ENCODE measurements at places on chromosomes 1 and 21.

GRCh38 chr1:23023174-23023845 is 4.0 kb downstream of the KDM1A start:
- no peak for DNase-seq

GRCh38 chr1:208557046-208557722 is 313.0 kb upstream of the PLXNA2 start:
- no peak for DNase-seq

- no peak for DNase-seq
These were observed 406 bp upstream of the DNAJC8 start for GRCh38 chr1:28233264-28233606.

DNA sequence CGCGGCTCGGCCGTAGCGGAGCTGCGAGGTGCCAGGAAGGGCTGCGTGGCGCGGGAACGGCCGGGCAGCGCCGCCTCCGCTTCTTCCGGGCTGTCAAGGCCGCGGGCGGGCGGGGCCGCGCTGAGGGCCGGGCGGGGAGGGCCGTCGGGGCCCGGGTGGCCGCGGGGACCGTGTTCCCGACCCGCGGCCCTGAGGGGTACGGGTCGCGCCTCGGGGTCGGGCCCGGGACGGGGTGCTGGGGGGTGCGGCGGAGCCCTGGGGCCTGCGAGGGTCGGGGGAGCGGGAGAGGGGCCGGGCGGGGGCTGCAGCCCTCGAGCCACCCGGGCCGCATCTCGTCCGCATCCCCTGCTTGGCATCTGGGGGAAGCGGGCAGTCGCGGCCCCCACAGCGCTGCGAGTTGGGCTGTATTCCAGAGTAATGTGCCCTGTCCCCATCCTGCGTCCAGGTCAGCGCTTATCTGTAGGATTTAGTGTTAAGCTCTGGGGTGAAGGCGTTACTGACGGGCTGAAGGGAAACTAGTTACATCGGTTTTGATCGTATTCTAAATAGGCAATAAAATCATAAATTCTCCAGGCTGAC is 379 bp downstream of the RER1 start:
- no peak for DNase-seq

DNA sequence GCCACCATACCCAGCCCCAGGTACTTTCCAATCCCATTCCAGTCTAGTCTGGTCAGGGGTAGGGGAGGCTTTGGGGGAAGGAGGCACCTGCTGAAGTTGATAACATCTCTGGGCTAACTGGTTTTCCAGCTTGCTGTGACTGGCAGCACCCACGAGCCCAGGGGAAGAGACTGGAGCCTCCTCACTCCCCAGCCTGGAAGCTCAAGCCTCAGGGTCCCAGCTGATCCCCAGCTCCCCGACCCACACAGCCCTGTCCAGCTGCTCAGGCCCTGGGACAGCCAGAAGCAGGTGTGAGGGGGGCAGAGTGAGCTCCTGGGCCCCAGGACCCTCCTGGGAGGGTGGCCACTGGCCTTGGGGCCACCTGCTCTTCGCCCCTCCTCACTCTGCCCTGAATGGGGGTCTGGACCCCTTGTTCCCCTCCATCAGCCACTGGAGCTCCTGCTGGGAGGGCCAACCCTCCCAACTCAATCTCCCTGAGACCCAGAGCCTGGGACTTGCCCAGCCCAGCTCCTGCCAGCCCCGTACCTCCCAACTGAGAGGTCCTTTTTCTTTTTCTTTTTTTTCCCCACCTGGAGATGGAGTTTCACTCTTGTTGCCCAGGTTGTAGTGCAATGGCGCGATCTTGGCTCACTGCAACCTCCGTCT is 23.5 kb upstream of the RNU1-4 start:
- no peak for DNase-seq

GRCh38 chr1:115052454-115053083 is 22.9 kb downstream of the TSHB start:
- peak; percentile 19 for DNase-seq

- DNase-seq, result no peak
These were observed 37.9 kb downstream of the GNG12 start for GRCh38 chr1:67795179-67795912.

DNA sequence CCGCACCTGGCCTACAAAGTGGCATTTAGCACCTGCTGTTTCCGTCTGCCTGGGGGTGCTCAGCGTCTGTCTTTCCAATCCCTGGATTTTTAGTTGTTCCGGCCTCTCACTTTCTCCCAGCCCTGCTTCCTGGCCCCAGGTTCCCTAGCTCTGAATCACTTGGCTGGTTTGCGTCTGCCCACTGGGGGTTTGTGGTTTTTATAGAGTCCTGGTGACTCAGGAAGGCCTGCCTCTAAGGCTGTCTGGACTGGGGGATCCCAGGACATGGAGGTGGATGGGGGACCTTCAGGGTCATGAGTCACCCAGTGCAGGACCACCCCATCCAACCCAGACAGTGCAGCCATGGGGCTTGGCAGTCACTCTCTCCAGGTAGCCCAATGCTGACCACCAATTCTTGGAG is 53.5 kb downstream of the MRPL37 start:
- no peak for DNase-seq

- no peak for DNase-seq
These were observed 90.9 kb downstream of the LYPLAL1 start for GRCh38 chr1:219264561-219264960.

DNA sequence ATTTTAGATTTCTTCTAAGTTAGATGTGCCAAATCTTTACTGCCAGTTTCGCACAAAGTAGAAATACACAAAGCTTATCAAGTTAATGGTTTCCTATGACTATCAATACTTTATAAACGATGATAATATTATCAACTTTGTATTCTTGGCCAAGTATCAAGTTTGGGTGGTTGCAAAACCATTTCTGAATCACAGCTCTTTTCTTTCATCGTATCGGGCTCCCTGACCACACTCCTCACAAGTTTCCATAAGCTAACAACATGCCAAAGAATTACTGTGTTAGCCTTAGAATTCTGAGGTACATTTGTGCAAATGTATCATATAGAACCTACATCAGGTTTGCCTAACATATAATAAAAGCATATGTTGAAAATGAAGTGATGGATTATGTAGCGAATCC is 311.0 kb downstream of the KCTD3 start:
- no peak for DNase-seq

GRCh38 chr1:193568512-193568911 is 382.1 kb upstream of the B3GALT2 start:
- DNase-seq, result no peak

Measured in stimulated activated CD8-positive, alpha-beta memory T cell treated with anti-CD3 and anti-CD28 coated beads, Interleukin-7, amount 100 ng/mL, for 24 hours (primary cell).